ENCODE measurements at places on chromosomes 3 and 15.

DNA sequence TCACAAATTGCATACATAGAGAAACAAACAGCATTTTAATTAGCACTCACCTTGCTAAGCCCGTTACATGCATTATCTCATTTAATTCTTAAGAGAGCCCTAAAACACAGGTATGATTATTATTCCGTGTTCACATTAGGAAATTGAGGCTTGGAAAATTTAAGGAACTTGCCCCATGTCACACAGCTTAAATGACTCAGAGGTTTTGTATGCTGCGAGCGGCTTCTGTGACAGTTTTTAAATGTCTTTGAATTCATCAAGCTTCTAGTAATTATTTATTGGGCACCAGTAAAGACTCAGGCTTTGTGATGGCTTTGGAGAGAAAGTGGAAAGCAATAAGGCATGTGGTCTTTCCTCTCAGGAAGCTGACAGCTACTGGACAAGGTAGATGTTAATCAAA lies 166.7 kb upstream of the THBS1 start:
- DNase-seq: no peak

DNA sequence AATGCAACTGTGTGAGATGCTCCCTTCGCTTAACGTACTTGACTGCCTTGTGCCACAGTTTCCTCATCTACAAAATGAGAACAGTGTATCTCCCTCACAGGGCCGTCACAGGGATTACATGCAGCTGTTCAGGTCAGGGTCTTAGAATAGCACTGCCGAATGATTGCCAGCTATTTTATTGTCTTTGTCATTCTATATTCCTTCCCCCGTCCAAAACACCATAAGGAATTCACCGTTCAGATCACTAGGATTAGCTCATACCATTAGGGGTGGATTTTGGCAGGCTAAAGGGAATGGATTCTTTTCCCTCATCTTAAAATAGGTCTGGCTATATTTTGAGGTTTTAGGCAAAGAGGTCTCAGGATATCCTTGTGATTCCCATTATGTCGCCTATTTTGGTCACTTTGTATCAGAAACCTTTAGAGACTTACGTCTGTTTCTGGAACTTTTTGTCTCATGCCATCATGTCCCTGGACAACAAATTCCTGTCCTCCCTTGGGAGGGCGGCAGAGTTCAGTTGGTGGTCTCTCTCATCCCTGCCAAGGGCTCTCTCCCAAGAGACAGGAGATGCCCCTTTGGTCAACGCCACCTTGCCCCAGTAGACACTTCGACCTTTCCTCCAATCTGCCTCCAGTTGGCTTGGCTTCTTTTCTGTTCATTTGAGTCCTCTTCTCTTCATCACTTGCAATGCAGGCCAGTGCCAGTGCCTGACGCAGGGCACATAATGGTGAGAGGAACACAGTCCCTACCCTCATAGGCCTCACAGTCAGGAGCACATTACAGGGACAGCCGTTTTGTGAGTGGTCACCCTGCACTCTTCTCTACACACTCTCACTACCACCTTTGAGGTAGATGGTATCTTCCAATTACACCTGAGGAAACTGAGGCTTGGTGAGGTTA lies 171.6 kb upstream of the BHLHE40 start:
- no peak for DNase-seq

DNA sequence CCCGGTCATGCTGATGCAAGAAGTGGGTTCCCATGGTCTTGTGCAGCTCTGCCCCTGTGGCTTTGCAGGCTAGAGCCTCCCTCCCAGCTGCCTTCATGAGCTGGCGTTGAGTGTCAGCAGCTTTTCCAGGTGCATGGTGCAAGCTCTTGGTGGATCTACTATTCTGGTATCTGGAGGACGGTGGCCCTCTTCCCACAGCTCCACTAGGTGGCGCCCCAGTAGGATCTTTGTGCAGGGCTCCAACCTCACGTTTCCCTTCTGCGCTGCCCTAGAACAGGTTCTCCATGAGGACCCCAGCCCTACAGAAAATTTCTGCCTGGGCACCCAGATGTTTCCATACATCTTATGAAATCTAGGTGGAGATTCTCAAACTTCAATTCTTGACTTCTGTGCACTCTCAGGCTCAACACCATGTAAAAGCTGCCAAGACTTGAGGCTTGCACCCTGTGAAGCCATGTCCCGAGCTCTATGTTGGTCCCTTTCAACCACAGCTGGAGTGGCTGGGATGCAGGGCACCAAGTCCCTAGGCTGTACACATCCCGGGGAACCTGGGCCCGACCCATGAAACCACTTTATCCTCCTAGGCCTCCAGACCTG lies 238.4 kb upstream of the MDFIC2 start:
- peak; percentile 74 for DNase-seq

- no peak for DNase-seq
Measured at GRCh38 chr15:66120422-66120821, 133.1 kb downstream of the MEGF11 start.

GRCh38 chr15:46410705-46411104 lies 775.9 kb downstream of the SQOR start:
- DNase-seq: no peak

GRCh38 chr3:170809007-170809974 lies 60.7 kb downstream of the RPL22L1 start:
- DNase-seq: no peak

DNA sequence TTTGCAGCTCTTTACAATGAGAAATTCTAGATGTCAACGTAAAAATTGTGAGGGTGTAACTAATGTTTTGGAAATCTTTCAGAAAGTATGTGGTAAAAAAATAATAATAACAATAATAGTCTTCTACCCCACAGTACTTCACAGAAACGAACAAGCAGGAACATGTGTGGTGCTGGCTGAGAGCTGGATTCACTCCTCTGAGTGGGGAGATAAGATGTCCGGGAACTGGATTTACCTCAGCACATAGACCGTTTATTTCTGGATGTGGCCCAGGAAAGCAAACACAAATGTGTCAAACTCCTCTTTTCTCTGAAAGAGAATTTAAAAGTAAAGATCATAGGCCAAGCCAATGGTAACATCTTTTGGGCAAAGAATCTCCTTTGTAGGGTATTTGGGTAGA lies 103.4 kb downstream of the SLC49A4 start:
- no peak for DNase-seq

DNA sequence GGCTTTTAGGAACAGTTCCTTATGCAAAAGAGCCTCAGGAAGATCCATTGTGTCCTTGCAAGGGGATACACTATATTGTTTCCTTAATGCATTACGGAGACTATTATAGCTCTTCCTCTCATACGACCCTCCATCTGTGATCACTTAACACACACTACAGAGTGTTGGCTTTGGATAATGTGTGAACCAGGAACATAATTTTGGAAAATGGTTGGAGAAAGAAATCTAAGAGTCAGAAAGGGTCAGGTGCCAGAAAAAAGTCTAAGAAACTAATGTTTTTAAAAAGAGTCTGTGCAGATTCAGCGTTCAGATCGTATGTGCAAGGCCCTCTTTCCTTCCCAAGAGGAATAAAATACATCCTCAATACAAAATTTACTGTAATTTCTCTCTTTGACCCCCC lies 27.3 kb downstream of the LRRN1 start:
- DNase-seq: no peak

DNA sequence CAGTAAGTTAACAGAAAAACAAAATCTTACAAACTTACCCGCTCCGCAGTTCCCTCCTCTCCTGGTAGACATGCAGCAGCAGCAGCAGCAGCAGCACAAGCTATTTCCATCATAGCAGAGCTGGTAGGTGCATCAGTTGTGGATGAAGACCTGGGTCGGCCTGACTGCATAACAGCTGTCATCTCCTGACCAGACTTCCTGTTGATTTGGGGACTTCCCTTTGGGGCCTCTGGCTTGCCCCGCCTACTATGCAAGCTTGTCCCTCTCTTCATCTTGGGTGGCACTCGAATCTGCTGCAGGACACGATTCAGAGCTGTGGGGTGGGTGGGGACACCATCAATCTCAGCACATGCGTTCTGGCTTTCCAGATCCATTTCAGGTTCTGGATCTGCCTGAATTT lies 65.7 kb downstream of the TMCC1 start:
- DNase-seq: no peak

GRCh38 chr3:27963519-27963918 lies 241.4 kb upstream of the EOMES start:
- no peak for DNase-seq

GRCh38 chr3:194269610-194270145 lies 81.5 kb downstream of the CPN2 start:
- no peak for DNase-seq

GRCh38 chr3:105905328-105905727 lies 36.5 kb upstream of the CBLB start:
- DNase-seq: no peak

DNA sequence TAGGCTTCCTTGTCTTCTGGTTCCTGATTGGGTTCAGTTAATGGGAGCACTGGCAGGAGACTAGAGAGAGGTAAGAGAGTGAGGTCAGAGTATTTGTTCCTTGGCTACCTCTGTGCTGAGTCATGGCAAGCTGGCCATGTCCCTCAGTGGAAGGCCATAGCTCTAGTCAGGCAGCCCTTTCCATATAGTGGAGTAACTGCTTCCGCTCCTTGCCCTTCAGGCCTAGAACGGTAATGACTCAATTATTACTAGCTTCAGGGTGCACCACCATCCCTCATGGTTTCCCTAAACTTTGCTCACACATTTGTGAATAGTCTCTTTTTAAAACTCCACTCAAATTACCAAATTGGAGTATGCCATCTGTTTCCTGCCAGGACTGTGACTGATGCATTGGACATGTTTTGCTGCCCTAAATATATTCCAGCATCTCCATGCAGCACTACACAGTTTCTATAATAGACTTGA lies 10.5 kb upstream of the ANO10 start:
- DNase-seq: no peak

GRCh38 chr15:71180986-71181853 lies 65.9 kb downstream of the THSD4 start:
- DNase-seq: no peak

DNA sequence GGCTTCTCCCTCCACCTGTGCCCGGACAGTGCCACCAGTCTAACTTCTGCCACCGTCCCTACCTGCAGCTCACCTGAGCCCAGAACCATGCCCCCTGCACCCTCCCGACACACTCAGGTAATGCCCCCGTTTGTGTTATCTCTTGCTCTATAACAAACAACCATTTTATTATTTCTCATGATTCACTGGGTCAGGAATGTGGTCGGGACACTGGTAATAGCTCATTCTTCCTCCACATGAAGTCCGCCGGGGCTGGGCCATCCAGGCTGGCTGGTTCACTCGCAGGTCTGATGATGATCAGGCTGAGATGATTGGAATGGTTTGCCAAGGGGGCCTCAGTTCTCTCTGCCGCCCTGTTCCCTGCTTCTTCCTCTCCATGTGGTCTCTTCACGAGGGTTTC lies 20.3 kb upstream of the NR2E3 start:
- DNase-seq: no peak

DNA sequence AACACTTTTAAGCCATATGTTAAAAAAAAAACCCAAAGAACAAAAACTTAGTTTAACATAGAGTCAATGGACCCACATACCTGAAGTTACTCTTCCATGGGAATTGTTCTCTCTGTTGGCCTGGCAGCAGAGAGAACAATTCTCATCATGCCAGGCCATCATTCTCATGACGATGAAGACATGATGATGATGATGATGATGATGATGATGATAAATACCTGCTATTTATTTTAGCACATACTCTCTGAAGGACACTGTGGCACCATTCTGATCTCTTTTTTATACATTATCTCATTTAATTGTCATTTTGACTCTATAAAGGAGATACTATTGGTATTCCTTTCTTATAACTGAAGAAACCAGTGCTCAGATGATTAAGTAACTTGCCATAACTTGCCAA lies 366.9 kb downstream of the MFSD1 start:
- no peak for DNase-seq

DNA sequence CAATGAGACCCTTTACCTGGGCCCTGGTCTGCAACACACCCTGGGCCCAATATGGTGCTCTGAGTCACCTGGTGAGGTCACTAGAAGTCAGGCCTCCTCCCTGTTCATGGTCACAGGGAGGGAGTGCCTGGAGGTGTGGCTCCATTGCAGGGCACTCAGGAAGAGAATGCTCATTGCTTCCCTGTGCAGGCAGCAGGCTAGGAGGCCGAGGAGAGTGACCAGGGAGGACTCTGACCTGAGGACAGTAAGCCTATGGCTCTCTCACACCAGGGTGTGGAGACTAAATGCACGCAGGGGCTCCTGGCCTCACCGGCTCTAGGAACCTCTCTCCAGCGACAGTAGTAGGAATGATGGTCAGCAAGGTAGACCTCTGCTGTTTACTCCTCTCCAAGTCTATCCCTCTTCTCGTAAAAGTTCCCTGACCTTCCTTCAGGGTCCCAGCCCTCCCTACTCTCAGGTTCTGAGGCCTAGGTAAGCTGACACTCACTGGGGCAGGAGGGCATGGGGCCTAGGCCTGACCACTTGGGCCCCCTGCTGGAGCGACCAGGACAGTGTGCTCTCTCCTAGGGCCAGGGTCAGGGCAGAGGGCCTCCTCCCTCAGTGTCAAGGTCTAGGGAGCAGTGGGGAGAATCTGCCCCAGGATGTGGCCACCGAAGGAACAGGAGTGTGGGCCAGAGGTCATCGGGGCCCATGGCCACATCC lies 9.6 kb upstream of the SLCO2A1 start:
- DNase-seq: no peak

DNA sequence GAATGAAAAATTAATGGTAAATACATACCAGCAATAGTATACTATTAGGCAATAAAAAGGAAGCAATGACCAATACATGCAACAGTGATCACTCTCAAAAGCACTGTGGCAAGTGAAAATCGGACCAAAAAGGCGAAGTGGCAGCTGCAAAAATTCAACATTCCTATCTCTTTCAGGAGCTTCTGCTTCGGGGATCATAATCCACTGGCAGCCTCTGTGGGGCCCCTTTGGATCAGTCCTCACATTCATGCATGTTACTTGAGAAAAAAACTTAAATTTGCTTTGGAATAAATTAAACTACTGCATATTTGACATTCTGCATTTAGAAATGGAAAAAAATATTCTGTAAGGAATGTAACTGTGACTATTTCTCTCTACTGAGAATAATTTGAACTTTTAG lies 425.6 kb downstream of the NR2F2 start:
- DNase-seq: no peak

GRCh38 chr3:149145356-149145755 lies 15.9 kb downstream of the HPS3 start:
- no peak for DNase-seq

DNA sequence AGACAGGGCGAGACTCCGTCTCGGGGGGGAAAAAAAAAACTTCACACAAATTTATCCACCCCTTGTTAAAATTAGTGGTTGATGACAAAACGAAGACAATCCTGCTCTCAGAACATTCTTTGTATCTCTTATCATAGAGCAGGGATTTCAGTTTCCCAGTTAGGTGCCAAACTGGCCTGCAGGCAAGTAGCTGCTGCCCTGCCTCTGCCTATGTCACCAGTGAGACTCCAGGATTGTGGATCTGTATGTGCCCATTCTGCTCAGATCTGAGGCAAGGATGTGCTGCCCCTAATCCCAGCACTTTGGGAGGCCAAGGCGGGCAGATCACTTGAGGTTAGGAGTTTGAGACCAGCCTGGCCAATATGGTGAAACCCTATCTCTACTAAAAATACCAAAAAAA lies 54.4 kb downstream of the IQGAP1 start:
- DNase-seq: no peak

- no peak for DNase-seq
Measured at GRCh38 chr3:136109499-136109898, 86.6 kb downstream of the MSL2 start.

Data from activated CD4-positive, alpha-beta T cell treated with anti-CD3 and anti-CD28 coated beads, Interleukin-2, amount 50 U/mL, for 24 hours (primary cell).